ENCODE measurements at places on chromosomes 3 and 15. TPM values are rescaled to one million over a fixed set of nuclear protein-coding genes. Genes with fewer than 3 reads are reported as not detected.
A peak's percentile ranks its signal among the peaks of the same experiment; 100 is the strongest.

DNA sequence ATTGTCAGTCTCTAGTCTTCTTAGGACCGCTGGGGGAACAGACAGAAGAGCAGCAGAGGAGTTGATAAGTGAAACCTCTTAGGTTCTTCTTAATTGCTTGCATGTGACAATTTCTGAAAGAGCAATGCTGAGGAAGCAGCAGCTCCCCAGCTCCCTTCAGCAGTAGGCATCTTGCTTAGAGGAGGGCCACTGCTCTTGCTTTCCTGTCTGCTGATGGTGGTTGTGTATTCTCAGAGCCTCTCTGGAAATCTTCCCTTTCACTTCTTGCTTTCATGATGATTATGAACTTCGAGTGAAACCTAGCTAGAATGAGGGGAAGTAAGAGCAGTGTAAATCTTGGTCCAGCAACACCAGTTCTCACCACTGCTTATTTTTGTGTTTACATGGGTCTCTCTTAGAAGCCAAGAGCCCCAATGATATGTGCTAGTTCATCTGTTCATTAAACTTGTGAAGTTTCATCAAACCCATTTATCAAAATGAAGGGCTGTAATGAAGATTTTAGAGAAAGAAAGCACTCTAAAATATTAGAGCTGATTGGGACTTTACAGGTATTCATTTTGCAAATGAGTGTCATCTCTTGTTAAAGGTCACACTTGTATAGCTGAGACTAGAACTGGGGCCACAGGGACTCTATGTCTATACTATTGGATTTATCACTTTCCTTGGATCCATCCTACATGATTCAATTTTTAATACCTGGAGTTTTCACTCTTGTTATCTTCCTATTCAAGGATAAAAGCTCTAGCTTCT lies 246.7 kb downstream of the LPP start:
- no peak for DNase-seq

- no peak for DNase-seq
Observed at GRCh38 chr15:50227076-50227475, 38.5 kb downstream of the HDC start.

DNA sequence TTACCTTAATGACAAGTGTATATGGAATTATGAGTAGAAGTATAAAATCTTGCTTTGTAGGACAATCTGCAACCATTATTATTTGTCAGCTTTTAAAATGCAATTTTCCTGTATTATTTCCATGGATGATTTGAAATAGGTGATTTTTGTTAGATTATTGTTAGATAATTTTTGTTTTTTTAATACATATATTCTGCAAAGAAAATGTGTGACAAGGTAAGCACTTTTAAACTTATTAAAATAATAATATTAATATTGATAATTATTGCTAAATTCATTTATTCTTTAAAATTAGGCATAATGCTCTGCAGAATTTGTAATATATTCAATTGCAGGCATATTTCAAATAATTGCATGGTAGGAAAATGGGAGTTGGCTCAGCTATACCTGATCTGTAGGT lies 329.5 kb downstream of the CADM2 start:
- DNase-seq, result no peak

- DNase-seq, result no peak
Observed at GRCh38 chr3:52052831-52053306, 3.5 kb downstream of the DUSP7 start.

DNA sequence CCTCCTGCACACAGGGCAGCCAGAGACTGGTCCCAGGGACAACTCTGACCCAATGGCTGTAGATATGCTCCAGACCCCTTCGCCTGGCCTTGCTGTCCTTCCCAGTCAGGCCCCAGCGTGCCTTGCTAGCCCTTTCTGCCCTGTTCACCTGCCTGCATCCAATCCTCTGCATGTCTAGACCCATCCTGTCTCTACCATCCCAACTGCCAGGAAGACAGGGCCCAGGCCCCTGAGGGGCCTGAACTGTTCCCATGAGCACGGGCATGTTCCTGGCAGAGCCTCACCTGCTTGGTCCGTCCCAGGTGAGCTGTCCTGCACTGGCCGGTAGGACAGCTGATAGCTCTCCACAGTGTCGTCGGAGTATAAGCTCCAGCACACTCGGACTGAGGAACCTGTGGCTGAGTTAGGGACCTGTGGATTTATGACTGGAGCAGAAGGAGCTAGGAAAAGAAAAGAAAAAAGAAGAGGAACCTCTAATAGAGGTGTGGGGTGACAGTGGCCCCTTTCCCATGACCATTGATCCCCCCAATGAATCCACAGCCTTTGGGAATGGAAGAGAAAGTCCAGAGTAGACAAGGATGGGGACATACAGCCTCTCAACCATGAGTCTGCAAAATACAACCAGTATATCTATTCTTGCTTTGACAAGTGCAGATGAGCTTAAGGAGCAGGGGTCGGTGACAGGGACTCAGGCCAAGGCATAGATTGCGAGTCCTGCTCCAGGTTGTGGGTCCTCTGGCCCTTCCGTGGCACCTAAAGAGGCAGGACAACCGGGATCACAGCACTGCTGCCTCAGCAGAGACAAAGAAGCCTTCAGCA lies 33.9 kb downstream of the FSD2 start:
- DNase-seq, result no peak

- peak; percentile 64 for DNase-seq
Observed at GRCh38 chr3:159881828-159882309, 106.8 kb upstream of the IL12A start.

PAK6 gene
- total RNA-seq, result 2.0 TPM

SAMMSON gene
- total RNA-seq, result 0.21 TPM

MOBP gene
- total RNA-seq, result 0.05 TPM

MORC1 gene
- total RNA-seq, result 0.90 TPM

Data from urinary bladder (tissue), 4 donors.